Smooth muscle cell of bladder (primary cell): ENCODE measurements at places on chromosomes 5 and 9. TPM values are rescaled to one million over a fixed set of nuclear protein-coding genes. Genes with fewer than 3 reads are reported as not detected.

The ADAMTS13 gene
- 1.00 and 2.2 TPM in 2 replicates for total RNA-seq

The CNTFR gene
- total RNA-seq = under 0.01 TPM in 1 of 2 replicates, not detected in the other

The MTX3 gene
- total RNA-seq = 10.7 and 10.8 TPM in 2 replicates

The HRCT1 gene
- 0.14 and 0.28 TPM in 2 replicates for total RNA-seq

The EIF4E1B gene
- total RNA-seq = not detected in 2 replicates

The CATSPER3 gene
- total RNA-seq = 0.09 and 0.14 TPM in 2 replicates

The ZNF189 gene
- total RNA-seq = 16.2 and 19.0 TPM in 2 replicates

The ARHGEF37 gene
- 0.57 and 2.4 TPM in 2 replicates for total RNA-seq

The MLANA gene
- not detected in 2 replicates for total RNA-seq

The FST gene
- 68.3 and 70.4 TPM in 2 replicates for total RNA-seq

The GBA2 gene
- 16.8 and 20.4 TPM in 2 replicates for total RNA-seq

The LCN1 gene
- total RNA-seq = 0.28 and 0.65 TPM in 2 replicates

The OR13C8 gene
- total RNA-seq = not detected in 2 replicates

The IL33 gene
- 173 and 202 TPM in 2 replicates for total RNA-seq
